ENCODE measurements at places on chromosomes 11 and 22.

GRCh38 chr11:128328955-128329551 lies 258.3 kb downstream of the ETS1 start:
- DNase-seq = no peak

- DNase-seq = no peak
Observed at GRCh38 chr22:47533961-47534803, 771.7 kb downstream of the TBC1D22A start.

DNA sequence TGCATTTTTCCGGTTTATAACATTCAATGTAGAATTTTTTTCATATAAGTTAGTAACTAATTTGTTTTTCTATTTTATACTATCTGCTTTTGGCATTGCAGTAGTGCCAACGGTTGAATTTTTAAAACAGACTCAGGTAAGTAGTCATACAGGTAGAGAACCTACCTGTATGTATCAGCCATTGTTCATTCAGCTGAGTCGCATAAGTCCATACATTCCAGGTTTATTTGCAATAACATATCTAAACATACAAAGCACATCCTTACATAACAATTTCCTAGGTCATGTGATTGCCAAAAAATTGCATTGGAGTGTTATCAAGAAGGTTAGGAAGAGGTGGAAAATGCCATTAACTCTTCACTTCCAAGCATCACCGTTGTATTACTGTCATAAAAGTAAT lies 1059.3 kb upstream of the CNTN5 start:
- no peak for DNase-seq

- no peak for DNase-seq
Observed at GRCh38 chr11:124120891-124121290, 5.6 kb downstream of the VWA5A start.

GRCh38 chr11:47532597-47533213 lies 20.2 kb downstream of the CELF1 start:
- DNase-seq = no peak
